ENCODE measurements at places on chromosomes 6 and 20.

- DNase-seq = no peak
These were observed 245.7 kb downstream of the BTBD9 start for GRCh38 chr6:38393986-38394385.

DNA sequence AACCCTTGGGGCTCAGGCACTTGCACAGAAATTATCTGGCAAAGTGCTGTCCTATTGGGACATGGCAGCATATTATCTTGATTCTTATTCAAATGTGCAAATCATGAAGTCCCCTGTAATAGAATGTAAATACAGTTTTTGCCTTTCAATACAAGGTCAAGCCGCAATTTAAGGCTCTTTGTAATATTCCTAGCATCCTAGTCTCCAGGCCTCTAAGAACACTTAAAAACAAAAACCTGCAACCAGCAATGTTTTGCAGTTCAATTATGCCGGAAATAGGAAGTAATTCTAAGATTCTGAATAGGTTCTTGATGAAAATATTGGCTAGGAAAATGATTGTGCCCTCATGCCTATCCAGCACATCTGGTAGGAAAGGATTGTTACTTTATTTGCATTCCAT is 197.2 kb upstream of the IRAK1BP1 start:
- DNase-seq = no peak

GRCh38 chr6:74577619-74578018 is 628.2 kb downstream of the COL12A1 start:
- no peak for DNase-seq

GRCh38 chr20:17545127-17545526 is 13.9 kb upstream of the BFSP1 start:
- DNase-seq = no peak

- DNase-seq = no peak
These were observed 727.5 kb downstream of the TBC1D32 start for GRCh38 chr6:120606743-120607142.

DNA sequence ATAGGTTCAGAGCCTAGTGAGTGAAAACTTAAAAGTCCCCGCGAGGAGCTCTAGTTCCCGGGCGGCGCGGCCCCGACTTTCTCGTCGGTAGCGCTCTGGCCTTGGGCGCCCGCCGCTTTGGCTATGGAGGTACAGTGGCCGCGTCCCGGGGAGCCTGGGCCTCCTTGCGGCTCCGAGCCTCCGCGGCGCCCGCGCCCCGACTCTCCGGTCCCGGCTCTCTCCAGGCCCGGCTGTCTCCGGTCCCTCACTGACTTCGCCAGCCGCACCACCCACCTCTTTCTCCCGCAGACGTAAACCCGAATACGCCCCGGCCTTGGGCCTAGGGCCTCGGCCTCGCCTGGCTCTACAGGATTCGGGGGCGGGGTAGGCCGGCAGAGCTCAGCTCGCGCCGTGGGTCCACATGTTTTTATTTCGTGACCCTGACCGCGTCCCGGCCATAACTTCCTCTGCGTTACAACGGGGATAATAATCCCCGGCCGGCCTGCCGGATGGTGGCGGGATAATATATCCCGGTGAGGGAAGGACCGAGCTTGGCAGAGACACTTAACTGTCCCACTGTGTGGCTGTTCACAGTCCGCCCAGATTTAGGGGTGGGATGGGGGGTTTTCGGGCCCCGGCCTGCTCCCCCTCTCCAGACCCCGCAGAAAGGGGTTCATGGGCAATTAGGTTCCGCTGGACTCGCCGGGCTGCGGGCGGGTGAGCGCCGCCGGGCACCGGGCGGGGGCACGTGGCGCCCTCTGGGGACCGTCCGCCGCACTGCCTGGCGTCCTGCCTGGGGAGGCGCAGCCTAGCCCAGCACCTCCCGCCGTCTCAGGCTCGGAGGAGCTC is 10.0 kb upstream of the TBX18 start:
- DNase-seq = peak; percentile 50

- no peak for DNase-seq
These were observed 310.6 kb downstream of the ZNF217 start for GRCh38 chr20:53283011-53283410.

DNA sequence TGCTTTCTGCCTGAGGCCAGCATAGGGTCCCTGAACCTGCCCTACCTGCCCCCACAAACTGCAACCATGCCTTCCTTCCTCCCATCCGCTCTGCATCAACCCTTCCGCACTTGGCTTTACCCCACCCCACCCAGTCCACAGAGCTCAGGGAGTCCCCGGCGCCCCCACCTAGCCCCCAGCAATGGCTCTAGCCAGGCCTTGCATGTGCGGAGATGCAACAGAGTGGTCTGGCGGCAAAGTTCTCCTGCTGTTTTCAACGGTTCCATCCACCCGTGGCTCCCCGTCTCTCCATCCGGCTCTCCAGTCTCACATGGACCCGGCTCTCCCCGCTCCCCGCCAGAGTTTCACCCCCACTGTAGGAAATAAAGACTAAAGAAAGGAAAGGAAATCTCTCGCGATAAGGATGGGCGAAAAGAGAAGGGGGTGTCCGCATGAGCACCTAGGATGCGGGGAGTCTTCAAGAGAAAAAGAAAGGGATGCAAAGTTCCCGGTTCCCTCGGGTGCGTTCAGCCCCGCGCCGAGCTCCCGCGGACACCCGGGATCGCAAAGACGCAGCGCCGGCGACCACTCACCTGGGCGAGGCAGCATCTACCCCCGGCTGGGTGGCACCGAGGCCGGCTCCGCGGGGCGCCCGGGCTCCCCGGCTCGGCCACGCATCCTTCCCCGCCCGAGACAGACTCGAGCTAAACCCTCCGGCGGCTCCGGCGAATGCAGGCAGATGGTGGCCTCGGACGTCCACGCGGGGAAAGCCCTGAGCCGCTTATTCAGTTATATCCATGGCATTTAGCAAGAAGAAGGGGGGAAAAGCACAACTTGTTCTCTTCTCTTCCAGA is 579 bp downstream of the LRFN2 start:
- DNase-seq = no peak

GRCh38 chr6:3393836-3394202 is 63.0 kb downstream of the SLC22A23 start:
- DNase-seq = peak; percentile 8

- no peak for DNase-seq
These were observed 420 bp downstream of the SOX4 start for GRCh38 chr6:21593927-21594415.

DNA sequence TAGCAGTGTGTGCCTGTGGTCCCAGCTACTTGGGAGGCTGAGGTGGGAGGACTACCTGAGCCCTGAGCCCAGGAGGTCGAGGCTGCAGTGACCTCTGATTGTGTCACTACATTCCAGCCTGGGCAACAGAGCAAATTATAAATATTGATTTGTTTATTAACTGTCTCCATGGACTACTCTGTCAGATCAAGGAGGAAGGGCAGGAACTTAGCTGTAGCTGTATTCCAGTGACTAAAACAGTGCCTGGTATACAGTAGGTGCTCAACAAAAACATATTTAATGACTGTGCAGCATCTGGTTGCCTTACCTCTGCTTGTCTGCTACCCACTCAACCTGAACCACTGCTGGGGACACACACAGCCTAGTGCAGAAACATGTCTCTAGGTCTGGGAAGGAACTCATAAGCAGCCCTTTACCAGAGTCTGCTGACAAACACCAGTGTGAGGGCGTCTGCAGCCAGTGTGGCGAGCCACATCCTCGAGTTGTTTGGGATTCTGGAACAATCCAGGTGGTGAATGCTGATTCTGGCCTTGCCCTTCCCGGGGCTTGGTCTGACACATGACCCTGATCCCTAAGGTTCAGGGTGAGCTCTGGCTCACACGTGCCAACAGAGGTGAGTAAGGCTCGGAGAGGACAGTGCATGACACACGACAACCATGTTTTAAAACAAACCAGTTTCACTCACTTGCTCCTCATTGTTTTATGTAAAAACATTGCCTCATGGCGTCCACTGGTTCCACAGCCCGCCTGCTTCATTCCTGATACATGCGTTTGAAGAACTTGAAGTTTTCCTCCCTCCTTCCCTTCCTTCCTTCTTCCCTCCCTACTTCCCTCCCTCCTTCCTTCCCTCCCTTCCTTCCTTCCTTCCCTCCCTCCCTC is 117.9 kb upstream of the ZNF217 start:
- no peak for DNase-seq

DNA sequence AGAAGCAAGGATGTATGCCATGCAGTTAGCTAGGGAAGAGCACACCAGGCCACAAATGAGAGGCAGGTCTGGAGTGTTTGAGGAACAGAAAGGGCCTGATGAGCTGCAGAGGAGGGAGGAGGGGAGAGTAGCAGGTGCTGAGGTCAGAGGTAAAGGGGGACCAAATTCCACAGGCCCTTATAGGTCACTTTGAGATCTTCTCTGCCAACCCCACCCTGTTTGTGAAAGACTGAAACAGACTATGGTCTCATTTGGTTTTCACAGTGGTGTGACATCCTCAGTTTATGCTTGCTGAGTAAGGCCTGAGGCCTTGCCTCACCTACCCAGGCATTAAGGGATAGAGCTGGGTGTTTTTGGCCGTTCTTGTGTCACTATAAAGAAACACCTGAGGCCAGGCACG is 187.7 kb upstream of the MYLIP start:
- DNase-seq = no peak

- peak; percentile 27 for DNase-seq
These were observed 90.6 kb upstream of the BHLHE23 start for GRCh38 chr20:63097336-63097831.

DNA sequence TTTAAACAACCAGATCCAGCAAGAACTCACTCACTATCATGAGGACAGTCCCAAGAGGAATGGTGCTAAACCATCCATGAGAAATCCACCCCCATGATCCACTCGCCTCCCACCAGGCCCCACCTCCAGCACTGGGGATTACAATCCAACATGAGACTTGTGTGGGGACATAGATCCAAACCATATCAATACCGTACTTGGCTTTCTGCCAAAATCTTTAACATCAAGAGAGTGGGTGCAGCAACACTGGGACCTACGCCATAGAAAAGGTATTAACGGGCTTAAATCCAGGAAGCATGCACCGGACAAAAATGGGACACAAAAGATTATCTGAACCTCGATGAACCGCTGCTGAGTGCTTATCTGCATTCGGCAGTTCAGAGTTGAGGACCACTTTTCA is 322.3 kb upstream of the ARID1B start:
- no peak for DNase-seq

DNA sequence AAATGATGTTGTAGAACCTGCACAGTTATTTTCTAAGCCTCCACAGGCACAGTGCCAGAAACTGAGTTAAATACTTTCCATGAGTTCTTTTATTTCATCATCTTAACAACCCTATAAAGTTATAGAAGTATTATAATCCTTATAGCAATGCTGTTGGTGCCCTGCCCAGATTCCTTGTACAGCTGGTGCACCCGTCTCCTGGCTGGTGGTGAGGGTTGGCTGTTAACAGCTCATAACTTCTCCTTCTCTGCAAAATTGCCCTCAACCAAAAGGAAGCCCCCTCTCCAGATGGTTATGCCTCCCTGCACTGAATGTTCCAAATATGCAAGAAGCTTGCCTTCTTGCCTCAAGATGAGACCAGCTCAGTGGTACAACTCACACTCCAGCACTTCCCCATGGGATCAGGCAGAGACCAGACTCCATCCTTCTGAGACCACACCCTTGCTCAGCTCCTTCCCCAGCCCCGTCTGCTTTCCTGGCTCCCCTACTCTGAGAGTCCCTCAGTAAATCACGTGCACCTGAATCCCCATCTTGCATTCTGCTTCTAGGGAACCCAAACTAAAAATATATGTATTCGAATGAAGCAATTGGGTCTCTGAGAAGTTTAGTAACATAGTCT is 304.4 kb upstream of the PLCB4 start:
- DNase-seq = no peak

GRCh38 chr6:166412911-166413384 is 30.2 kb upstream of the MPC1 start:
- DNase-seq = no peak

GRCh38 chr6:139925894-139926641 is 551.6 kb upstream of the CITED2 start:
- DNase-seq = peak; percentile 54

GRCh38 chr20:24790746-24791283 is 158.3 kb upstream of the CST7 start:
- no peak for DNase-seq

DNA sequence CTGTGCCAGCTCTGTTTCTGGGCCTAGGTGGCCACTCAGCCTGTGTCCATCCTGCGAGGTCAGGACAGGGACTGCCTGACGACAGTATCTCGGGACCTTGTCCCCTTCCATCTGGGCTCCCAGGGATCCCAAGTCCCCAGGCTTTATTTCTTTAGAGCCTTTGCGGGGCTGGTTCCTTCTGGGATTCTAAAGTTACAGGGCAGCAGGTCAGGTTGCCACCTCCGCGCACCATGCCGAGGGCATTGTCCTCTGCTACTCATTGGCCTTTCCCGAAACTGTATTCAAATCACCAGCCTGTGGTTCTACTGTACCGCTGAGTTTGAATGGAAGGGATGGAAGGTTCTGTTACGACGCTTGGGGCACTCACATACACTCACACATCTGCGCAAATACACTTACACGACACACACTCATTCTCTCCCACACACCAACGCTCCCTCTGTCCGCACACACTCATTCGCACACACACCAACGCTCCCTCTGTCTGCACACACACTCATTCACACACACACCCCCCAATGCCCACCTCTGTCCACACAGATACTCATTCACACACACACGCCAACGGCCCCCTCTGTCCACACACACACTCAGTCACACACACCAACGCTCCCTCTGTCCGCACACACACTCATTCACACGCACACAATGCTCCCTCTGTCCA is 59.8 kb upstream of the THBS2 start:
- DNase-seq = no peak

DNA sequence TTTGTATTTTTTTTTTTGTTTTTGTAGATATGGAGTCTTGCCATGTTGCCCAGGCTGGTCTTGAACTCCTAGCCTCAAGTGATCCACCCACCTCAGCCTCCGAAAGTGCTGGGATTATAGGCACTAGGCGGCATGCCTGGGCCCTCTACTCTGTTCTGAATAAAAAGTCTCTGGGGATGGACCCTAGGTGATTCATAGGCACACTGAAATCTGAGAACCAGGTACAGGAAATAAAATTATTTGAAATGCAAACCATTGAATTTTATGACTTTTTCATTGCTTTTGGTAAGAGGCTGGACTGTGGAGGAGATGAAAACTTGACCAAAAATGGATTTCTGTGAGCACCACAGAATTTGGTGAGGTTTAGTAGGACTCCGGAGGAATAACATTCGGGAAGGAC is 117.5 kb downstream of the PRIM2 start:
- DNase-seq = no peak

DNA sequence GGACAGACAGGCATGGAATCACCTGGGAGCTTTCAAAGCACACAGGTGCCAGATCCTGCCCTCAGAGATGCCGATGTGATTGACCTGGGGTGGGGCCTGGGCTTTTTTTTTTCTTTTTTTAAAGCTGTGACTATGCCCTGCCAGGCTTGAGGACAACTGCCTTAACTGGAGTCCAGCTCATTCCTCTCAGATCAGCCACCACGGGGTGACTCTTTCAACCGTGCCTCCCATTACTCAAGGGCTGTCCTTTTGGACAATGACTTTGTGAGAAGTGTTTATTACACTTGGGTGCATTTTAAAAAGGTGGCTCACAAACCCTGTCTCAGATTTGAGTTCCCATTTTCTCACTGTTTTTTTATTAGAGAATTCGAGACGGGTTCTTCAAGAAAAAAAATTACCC is 57.1 kb upstream of the RALY start:
- DNase-seq = no peak

GRCh38 chr6:34562861-34563512 is 6.9 kb upstream of the SPDEF start:
- DNase-seq = no peak

GRCh38 chr6:142207265-142207877 is 60.3 kb downstream of the VTA1 start:
- peak; percentile 18 for DNase-seq

Measured in Peyer's patch (tissue), 4 donors.